Amniotic epithelial cell (primary cell): ENCODE measurements at places on chromosomes 3 and 15.
A peak's percentile ranks its signal among the peaks of the same experiment; 100 is the strongest.

GRCh38 chr3:169345662-169346331 is 317.7 kb downstream of the MECOM start:
- DNase-seq, result no peak

GRCh38 chr3:23254835-23255234 is 51.7 kb downstream of the UBE2E2 start:
- DNase-seq, result no peak

GRCh38 chr3:14148041-14148985 is 23.5 kb downstream of the TMEM43 start:
- DNase-seq, result no peak

GRCh38 chr15:28886431-28887338 is 911 bp downstream of the APBA2 start:
- no peak for DNase-seq

GRCh38 chr3:23385327-23385726 is 182.2 kb downstream of the UBE2E2 start:
- no peak for DNase-seq

GRCh38 chr15:48811325-48811958 is 573 bp upstream of the CEP152 start:
- DNase-seq, result no peak

GRCh38 chr3:129314386-129315222 is 35.9 kb downstream of the HMCES start:
- DNase-seq, result peak; percentile 70

DNA sequence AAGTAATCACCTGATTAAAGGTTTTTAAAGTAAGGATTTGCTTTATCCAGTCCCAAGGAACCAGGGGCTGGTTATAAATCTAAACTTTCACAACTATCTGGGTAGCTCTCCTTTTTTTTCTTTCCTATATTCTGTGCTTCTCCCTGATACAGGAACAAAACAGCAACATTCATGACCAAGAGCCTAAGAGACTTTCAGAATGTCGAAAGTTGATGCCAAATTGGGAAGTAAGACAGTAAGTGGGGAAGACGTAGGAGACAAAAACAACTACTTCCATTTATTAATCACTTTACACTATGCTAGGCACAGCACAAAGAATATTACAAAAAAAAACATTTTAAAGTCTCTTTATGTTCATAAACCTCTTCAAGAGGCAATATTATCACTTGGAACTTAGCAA is 211.6 kb downstream of the MAGI1 start:
- no peak for DNase-seq

DNA sequence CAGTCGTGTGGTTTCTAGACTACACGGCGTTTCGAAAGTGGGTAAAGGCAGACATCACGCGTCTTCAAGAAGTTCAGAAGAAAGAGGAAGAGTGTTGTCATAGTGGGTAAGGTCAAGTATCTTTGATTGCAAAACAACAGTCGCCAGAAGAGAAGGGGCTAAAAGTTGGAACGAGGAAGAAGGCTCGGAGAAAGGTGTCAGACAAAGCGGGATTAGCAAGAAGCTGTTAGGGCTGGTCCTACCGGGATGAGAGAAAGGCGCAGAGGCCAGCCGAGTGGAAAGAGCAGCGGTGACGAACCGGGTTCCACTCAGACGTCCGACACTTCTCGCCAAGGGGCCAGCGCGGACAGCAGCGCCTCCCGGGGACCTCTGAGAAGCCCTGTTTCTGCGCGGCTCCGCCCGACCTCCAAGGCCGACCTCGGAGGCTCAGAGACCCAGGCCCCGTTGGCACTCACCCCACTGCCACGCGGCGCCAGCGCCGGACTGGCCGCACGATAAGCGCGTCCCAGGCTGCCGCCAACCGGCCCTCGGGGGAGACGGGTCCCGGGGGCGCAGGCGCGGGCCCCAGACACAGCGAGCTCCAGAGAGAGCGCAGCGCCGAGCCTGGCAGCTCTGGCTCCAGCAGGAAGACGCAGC is 436 bp downstream of the ADPGK start:
- peak; percentile 71 for DNase-seq

DNA sequence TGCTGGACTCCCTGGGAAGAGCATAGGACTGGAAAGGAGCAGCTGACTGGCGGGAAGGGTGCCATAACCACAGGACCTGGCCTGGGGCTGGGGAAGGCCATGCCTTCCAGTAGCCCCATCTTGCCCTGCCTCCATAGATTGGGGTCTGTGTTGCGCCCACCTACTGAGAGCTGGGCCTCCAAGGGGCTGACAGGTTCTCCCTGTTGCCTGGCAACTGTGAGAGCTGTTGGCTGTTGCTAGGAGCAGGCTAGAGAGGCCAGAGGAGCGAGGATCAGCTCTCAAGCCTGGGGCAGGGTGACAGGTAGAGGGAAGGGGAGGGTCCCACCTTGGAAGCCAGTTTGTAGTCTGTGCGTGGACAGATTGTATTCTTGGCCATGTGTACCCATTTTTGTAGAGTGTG is 2.8 kb upstream of the GNAI2 start:
- no peak for DNase-seq

GRCh38 chr3:50205413-50206276 is 574 bp downstream of the SLC38A3 start:
- no peak for DNase-seq

GRCh38 chr15:65646486-65646885 is 24.7 kb downstream of the SLC24A1 start:
- peak; percentile 24 for DNase-seq

- no peak for DNase-seq
Measured at GRCh38 chr15:55652359-55652758, 64.2 kb upstream of the PYGO1 start.

GRCh38 chr3:69082805-69083204 is 1.9 kb upstream of the ARL6IP5 start:
- peak; percentile 90 for DNase-seq

- no peak for DNase-seq
Measured at GRCh38 chr3:67294341-67294740, 296.2 kb downstream of the KBTBD8 start.

DNA sequence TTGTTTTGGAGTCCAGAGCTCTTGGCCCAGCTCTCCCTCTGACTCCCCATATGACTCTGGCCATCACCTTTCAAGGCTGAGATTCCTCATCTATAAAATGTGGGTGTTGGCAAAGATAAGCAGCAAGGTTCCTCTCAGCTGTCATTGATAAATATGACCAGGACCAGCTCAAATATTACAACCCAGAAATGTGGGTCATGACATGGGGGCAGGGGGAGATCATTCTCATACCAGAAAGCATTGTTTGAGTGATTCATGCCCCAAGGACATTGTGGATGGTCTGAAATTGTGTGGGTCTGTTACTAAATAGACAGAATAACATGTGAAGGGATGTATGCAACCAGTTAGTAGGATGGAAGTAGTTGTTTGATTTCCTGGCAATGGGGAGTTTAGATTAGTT is 13.9 kb downstream of the UPK1B start:
- DNase-seq, result peak; percentile 55

GRCh38 chr3:44117239-44117638 is 124.4 kb upstream of the TOPAZ1 start:
- no peak for DNase-seq

GRCh38 chr15:51077221-51078153 is 17.2 kb downstream of the TNFAIP8L3 start:
- DNase-seq, result peak; percentile 95

GRCh38 chr15:57806003-57806402 is 99.5 kb downstream of the POLR2M start:
- no peak for DNase-seq

GRCh38 chr3:25723802-25724201 is 59.1 kb upstream of the TOP2B start:
- DNase-seq, result no peak

- peak; percentile 42 for DNase-seq
Measured at GRCh38 chr3:48247401-48247811, 6.5 kb downstream of the ZNF589 start.

GRCh38 chr3:179158336-179159039 is 10.3 kb downstream of the PIK3CA start:
- no peak for DNase-seq

DNA sequence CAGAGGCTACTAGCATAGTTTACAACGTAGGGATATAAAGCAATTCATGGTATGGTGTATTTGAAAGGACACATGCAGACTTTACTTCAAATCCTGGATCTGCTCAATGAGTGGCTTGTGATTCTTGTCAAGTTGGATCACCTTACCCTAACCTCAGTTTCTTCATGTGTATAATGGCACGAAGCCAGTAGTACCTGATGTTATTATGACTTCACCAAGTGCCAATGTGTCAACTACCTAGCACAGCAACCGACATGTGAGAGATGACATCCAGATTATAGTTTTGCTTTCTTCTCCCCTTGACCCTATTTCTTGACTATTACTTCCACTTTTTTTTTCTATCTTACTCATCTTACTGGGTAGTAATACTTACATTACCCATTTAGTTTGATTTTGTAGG is 304.5 kb downstream of the RBMS3 start:
- no peak for DNase-seq

DNA sequence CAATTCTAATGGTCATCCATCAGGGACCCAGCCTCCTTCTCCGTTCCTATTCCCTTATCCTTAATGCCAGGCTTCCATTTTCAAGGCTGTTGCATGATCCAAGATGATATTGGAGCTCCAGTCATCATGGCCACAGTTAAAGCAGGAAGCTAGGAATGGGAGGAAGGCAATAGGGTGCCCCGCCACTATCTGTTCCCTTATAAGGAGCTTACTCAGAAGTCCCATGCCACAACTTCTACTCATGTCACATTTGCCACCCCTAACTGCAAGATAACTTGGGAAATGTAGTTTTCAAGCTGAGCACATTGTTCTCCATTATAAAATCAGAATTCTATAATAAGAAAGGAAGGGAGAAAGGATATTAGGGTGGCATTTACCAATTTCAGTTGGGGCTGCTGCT is 38.6 kb upstream of the SPSB4 start:
- DNase-seq, result no peak

- no peak for DNase-seq
Measured at GRCh38 chr15:57625703-57626448, 34.2 kb downstream of the MYZAP start.

GRCh38 chr15:59453474-59454215 is 15.7 kb downstream of the FAM81A start:
- no peak for DNase-seq

- no peak for DNase-seq
Measured at GRCh38 chr3:122825460-122825859, 30.6 kb downstream of the SLC49A4 start.

DNA sequence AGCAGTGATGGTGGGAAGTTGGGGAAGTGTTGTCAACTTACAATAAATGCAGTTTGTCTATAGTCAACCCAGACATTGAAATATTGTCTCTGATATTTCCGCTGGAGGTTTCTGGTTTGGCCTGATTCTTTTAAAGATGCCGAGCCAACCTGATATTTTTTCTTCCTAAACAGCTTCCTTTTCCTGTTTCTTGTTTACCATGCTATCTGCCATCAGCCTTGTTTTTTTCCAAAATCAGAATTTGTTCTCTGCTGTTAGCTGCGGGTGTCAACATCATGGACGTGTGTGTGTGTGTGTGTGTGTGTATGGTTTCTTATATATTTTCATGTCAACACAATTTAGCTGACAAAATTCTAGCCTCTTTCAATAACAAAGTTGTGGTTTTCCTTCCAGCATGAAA is 41.2 kb upstream of the XCR1 start:
- no peak for DNase-seq

DNA sequence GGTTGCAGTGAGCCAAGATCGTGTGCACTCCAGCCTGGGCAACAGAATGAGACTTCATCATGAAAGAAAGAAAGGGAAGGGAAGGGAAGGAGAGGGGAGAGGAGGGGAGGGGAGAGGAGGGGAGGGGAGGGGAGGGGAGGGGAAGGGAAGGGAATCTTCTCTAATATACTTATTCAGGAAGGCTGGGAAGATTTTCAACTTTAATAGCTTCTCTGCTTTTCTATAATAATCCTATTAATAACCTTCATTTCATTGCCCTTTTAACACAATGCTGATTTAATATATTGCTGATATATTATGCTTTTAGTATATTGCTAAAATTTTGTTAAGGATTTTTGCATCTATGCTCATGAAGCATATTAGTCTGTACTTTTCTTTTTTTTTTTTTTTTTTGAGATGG is 23.4 kb upstream of the RNF7 start:
- no peak for DNase-seq

- DNase-seq, result peak; percentile 45
Measured at GRCh38 chr15:38300395-38300794, 47.8 kb downstream of the SPRED1 start.

GRCh38 chr15:99550077-99550476 is 15.7 kb upstream of the MEF2A start:
- DNase-seq, result no peak

- peak; percentile 65 for DNase-seq
Measured at GRCh38 chr3:116863822-116864589, 154.4 kb downstream of the TUSC7 start.

DNA sequence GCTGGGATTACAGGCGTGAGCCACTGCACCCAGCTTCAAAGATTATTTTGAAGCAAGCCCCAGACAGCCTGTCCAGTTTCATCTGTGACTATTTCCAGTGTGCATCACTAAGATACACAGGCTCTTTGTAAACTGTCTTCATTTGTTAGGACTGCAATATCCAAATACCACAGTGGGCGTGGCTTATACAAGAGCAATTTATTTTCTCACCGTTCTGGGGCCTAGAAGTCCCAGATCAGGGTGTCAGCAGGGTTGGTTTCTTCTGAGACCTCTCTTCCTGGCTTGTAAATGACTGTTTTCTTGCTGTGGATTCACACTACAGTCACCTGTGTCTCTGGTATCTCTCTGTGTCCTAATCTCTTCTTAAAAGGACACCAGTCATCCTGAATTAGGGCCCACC is 59.7 kb downstream of the RLBP1 start:
- no peak for DNase-seq

DNA sequence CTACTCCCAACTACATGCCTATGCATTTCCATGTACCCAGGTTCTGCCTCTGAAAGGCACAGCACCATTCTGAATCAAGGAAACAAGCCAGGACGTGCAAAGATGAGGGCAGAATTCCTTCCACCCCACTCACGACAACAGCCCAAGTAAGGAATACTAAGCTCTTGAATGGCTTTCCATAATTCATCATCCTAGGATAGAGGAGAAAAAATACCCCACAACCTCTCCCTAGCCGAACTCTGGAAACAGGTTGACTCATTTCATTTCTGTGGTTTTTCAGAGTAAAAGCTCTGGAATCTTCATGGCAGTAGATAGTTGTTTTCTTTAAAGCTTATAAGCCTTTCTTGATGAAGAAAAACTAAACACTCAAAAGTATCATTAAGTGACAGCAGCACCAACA is 77.8 kb downstream of the PDZRN3 start:
- peak; percentile 96 for DNase-seq

- peak; percentile 75 for DNase-seq
Measured at GRCh38 chr3:134232151-134232550, 18.5 kb downstream of the RYK start.

DNA sequence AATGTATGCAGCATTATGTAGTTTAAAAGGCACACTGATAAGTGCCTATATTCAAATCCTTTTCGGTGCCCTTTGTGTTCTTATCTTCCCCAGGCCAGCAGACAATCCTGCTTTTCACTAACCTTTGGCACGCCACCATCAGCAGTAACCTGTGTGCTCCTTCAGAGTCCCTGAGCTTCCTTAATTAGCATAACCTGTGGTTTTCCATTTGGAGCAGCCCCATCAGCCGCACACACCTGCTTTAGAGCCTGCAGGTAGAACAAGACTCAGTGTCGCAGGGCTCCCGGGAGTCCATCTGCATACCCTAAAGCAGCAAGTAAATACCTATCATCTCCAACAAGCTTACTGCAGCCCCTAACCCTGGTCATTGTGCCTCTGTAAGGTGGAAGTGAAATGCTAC is 755.1 kb downstream of the ROBO2 start:
- DNase-seq, result no peak

- DNase-seq, result peak; percentile 53
Measured at GRCh38 chr3:144556392-144556791, 584.8 kb downstream of the DIPK2A start.
